ENCODE measurements at places on chromosomes 2 and 18.

DNA sequence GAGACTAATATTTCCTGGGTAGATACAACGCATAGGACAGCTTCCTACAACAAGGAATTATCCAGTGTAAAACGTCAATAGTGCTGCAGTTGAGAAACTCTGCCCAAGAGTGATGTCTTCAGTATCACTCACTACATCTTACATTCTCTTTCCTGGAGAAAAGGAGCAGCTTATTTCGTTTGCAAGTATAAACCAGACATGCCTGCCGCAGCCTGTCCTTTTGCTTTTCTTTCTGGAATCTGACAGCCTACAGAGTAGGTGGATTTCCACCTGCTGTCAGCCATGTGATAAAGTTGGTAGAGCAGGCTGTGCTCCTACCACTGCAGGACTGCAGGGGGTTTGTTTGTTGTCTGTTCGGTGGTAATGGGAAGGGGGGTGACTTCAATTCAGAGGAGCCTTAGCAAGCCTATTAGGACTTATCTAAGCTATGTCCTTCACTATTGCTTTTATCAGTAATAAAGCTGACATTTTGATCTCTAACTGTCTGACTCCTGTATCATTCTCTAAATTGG is 439.1 kb downstream of the GRB14 start:
- DNase-seq = no peak

GRCh38 chr2:190407662-190408537 is at the start of gene MFSD6:
Gene MFSD6, plus strand, starts transcription at chr2:190408355. Its CDS starts 27,675 bp downstream, at chr2:190436030.
- DNase-seq = peak; percentile 72

DNA sequence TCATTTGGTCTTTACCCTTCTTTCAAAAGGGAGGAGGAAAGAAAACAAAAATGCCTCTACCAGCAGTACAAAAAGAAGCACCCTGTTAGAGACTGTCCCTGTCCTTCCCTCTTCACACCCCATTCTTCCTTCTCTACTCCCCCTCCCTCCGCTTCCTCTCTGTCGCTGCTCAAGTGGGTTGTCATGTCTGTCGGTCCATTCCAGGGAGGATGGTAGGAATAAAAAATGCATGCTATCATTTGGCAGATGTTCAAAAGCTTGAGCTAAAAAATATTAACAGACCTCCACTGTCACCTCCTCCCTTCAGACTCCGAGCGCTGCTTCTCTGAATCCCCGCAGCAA is 482.0 kb downstream of the BCL11A start:
- no peak for DNase-seq

DNA sequence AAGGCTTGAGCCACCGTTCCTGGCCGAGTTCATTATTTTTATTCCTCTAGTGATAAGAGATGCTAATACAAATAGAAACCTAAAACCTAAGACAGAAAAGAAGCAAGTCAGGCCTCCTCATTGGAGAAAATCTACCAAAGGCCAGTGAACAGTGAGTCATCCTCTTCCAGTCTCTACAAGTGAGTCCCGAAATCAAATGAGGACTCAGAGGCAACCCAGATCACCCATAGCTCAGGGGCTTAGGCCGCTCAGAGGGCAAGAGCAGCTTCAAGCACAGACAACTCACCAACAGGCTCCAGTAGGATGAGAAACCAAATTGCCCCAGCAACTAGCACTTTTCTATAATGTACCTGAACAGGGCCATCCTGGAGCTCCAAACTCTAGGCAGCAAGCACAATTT is 42.7 kb upstream of the ACMSD start:
- DNase-seq = no peak

GRCh38 chr2:191638079-191638801 is 39.7 kb upstream of the NABP1 start:
- peak; percentile 33 for DNase-seq

Data from stimulated activated CD8-positive, alpha-beta memory T cell treated with anti-CD3 and anti-CD28 coated beads, Interleukin-4, amount 100 ng/mL, for 48 hours (primary cell).